Activated T-helper 1 cell treated with anti-CD3 and anti-CD28 coated beads, Interleukin-2, amount 50 U/mL, for 16 hours (primary cell): ENCODE measurements at places on chromosomes 2 and 18.

DNA sequence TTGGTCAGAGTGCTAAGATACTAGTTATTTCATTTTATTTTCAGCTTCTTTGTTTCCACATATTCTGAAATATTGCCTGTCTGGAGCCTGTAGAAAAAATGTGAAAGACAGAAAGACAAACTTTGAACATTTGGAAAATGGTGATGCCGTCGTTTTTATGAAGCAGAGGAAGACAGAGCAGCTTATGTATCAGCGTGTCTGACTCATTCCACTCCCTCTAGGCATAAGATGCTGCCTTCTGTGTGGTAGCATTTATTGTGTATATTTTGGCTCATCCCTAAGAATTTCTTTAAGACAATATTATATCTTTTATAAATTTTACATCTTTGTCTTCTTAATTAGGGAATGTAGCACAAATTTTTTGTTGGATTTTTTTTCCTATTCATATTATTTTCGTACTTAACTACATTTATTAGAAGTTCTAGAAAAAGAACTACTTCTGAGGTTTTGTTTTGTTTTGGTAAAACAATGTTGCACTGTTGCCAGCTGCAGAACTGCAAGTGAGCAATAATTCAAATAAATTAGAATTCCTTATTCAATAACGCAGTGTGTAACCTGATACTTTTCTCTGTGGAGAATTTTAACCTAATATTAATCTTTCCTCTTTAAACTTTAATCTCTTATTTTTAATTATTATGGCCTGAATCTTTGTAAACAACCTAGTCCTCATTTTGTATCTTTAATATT, 300.4 kb downstream of the ZNF407 start:
- DNase-seq: no peak

DNA sequence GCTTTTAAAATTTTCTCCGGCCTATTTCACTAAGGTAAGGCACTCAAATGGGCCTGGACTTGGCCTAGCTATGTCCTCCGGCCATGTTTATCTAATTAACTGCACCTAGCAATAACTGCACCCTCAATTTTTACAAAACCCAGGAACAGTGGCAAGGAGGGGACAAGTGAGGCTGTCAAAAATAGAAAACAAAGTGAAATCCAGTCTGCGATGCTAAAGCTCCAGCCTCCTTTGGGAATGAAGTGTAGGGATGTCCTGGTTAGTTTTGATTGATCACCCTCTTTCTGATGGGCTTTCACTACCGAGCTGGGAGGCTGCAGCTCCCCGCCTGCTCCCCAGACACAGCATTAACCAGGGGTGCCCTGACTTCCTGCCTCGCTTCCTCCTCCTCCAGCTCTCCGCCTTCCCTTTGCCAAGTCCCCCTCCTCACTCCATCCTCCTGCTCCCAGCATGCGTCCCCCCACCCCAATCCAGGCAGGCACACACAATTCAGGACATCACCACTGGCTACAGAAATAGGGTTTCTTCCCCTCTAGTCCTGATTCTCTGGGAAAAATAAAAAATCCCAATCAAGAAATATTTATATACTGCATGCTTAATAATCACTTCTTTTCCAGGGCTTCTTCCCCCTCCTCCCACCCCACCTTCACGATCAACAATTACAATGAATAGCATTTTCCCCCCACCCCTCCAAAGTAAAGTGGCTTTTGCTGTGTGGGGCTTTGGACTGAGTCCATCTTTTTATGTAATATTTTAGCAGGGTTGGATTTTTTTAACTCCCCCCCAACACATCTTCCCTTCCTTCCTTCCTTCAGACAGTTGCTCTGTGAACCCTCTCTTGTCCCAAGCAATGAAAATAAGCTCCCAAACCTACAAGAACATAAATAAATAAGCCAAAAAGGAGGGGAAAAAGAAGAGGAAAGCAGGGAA, 3.3 kb upstream of the POU3F3 start:
- DNase-seq: no peak

DNA sequence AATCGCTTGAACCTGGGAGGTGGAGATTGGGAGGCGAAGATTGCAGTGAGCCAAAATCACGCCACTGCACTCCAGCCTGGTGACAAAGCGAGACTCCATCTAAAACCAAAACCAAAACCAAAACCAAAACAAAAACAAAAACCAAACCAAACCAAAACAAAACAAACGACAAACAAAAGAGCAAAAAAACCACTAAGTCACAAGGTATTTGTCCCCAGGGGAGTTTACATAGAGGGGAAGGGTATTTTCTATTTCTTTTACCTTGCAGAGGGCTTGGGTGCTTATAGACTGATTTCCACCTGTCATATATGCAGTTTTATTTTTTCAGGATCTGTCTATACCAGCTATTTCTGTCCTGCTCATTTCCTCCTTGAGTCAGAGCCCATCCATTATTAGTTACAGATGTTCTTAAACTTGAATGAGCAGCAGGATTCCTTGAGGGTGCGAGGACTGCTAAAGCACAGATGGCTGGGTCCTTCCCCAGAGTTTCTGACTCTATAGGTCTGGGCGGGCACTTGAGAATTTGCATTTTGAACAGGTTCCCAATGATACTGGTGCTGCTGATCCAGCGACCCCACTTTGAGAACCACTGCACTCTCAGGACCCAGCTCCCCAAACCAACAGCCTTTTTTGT, 102.2 kb upstream of the UXS1 start:
- DNase-seq: no peak

GRCh38 chr2:201939453-201939941, 94.2 kb upstream of the FZD7 start:
- DNase-seq: no peak

GRCh38 chr2:28619213-28620196, 123.6 kb downstream of the PLB1 start:
- no peak for DNase-seq

DNA sequence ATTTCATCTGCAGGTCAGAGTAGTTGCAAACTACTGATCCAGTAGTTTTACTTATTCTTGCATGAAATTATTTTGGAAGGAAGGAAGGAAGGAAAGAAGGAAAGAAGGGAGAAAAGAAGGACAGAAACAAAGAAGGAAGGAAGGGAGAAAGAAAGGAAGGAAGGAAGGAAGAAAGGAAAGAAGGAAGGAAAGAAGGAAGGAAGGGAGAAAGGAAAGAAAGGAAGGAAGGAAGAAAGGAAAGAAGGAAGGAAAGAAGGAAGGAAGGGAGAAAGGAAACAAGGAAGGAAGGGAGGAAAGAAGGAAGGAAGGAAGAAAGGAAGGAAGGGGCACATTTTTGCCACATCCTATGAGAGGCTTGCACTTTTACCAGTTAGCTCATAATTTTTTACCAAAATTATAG, 186.2 kb downstream of the LRRTM4 start:
- no peak for DNase-seq

DNA sequence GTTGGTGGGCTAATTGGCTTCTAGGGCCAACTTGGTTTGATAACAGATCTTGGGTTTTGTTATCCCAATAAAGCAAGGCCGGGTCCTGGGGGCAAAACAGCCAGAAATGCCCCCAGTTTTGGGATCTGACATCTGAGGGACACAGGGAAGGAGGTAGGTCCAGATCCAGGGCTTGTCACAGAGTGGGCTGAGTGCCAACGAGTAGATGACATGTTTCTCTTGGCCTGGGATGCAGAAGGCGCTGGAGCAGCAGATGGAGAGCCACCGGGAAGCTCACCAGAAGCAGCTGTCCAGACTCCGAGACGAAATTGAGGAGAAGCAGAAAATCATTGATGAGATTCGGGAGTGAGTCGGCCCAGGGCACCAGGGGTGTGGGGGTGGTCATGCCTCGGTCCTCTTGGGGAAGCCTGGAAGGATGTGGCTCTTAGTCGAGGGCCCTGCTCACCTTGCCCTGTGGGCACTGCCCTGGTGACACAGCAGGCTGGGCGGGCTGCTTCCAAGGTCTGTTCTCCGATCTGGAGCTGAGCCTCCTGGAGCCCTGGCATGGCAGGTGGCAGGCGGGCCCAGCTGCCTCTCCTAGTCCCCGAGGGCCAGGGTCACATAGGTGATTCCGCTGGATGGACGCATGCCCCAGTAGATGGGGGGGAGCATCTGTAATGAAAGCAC, 40.2 kb upstream of the LYPD6B start:
- no peak for DNase-seq

GRCh38 chr2:200786826-200787225, 24.9 kb upstream of the BZW1 start:
- no peak for DNase-seq

GRCh38 chr2:105802587-105802986, 57.9 kb downstream of the NCK2 start:
- DNase-seq: peak; percentile 65

GRCh38 chr2:152564754-152565551, 152.3 kb downstream of the PRPF40A start:
- no peak for DNase-seq

GRCh38 chr2:112494828-112495227, 12.9 kb downstream of the TTL start:
- no peak for DNase-seq

DNA sequence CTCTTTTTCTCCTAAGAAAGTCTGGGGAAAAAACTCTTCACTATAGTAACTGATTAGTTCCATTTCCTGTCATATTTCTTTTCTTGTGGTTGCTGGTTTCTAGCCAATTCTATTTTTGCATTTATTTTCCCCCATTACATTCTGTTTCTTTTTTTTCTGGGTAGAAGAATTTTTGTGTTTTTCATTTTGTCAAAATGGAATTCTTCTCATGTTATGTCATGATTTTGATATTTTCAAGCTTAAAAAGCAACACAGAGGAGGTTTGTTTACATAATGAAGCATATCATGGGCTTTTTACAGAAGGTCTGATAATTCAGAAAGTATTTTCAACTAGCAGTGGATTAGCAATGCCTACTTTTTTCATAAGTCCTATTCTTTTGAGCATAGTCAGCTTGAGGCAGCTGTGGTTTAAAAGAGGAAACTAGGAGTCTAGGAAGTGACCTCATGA, 102.0 kb downstream of the MAP2 start:
- no peak for DNase-seq

- DNase-seq: no peak
These were observed 72.5 kb upstream of the SERPINE2 start for GRCh38 chr2:224111576-224111975.

GRCh38 chr2:235206980-235207579, 255.3 kb downstream of the SH3BP4 start:
- no peak for DNase-seq

GRCh38 chr2:176689711-176690110, 420.5 kb downstream of the MTX2 start:
- DNase-seq: no peak

DNA sequence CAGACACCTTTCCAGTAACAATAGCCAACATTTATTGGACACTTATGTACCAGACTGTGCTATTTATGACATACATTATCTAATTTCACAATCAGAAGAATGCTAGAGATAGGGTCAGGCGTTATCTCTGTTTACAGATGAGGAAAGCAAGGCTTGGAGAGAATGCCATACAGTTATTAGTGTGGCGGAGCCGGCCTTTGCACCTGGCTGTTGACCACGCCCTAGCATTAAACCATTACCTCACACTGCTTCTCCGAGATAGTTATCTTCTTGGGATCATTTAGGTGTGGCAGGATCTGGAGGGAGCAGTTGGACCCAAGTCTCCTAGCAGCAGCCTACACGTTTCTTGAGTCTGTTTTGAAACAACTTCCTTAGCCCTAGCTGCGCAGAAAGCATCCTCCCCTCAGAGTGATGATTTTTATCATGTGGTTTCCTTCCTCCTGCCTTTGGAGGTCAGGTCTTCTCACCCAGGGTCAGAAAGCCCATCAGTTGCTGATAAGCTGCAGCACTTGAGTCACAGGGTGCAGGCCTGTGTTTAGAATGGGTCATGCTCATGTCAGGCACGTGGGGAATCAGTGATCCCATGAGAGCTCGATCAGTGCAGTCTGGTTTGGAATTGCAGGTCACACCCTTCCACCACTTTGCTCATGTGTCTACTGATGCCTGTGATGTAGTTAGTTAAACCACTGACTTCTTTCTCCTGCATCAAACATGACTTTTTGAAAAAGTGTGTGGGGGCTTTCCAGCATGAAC, 118.2 kb downstream of the SPTBN1 start:
- DNase-seq: peak; percentile 38

DNA sequence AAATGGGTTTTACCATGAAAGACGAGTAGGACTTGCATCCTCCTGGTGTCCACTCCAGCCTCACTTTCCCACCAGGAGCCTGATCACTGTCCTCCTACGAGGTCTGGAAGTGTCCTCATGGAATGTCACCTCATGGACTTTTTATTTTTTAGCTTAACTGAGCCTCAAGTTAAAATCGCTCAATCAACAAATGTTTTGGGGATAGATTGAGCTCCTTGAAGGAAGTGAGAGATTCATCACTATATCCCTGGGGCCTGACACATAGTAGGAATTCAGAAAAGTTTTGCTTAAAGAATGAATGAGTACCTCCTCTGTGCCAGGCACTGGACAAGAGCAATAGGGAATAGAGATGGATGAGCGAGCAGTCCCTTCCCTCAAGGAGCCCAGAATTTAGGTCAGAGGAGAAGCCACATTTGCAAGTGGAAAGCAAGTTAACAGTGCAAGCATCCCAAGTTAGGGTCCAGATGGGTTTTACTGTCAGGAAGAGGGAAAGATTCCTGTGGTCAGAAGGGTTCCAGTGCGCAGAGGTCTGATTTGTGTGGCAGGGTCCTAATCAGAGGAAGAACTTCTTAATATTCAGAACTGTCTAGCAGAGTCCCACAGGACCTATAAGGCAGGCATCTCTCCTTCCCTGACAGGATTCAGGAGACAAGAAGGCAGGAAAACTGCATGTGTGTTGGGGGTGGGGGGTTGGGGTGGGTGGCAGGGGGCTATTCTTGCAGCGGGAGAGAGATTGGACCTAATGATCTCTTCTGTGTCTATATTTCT, 67.0 kb downstream of the MYCN start:
- no peak for DNase-seq

DNA sequence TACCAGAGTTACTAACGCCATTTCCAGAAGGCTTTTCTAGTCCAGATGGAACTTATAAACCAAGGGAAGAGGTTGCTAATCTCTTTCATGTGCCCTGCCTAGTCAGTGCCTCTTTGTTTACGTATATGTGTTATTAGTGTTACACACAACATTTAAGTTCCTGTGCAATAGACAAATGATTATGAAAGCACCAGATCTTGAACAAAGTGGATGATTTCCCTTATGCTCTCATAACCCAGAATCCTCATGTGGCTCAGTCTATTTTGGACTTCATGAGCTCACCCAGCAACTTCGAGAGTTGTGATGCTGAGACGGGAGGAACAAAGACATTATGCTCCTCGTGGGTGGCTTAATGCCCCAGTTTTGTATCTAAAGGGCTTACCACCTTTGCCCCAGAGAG, 214.4 kb upstream of the SP5 start:
- no peak for DNase-seq

DNA sequence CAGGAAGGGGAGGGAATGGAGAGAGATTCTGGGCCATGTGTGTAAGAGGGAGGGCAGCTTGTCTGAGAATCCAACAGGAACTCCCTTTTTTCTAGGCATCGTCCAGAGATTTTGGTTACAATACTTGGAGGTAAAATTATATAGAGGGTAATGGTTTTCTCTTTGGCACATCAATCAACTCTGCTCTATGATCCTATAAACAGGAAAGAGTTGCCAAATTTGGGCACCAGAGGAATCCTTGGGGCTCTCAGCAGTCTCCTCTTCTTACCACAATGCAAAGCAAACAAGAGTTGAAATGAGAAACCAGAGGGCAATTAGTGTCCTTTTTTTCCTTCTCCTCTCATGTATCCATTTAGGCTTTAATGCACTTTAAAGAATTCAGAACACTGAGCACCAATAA, 243.4 kb downstream of the SLC8A1 start:
- DNase-seq: no peak
